ENCODE measurements at places on chromosomes 16 and 17.

GRCh38 chr16:49486400-49486799, 112.8 kb downstream of the C16orf78 start:
- no peak for DNase-seq

GRCh38 chr17:51479303-51479702, 219.0 kb downstream of the UTP18 start:
- DNase-seq = no peak

- DNase-seq = no peak
Measured at GRCh38 chr17:163514-164098, 17.8 kb downstream of the DOC2B start.

DNA sequence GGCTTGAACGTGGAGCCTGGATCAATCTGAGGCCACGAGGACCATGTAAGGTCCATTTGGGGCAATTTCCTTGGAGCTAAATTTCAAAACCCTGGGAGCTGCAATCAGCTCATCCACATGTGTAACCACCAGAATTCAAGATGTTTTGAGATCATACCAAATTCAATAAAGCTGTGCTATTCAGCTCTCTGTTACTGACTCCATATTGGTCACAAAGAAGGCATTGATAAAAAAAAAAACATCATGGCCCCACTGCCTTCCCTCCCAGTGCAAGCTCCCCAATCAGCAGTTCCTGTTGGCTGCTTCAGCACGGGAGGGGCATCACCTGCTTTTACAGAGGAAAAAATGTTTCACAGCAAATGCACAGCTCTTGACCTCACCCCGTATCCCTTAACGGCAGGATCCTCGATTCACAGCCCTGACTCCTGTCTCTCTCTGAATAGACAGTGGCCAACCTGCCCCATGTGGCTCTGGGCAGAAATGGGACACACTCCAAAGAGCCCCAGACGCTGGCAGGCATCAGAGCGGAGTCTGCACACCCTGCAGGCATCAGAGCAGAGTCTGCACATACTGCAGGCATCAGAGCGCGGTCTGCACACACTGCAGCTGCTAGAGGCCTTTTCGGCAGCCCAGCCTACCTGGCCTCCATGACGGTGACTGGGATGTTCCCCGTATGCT, 37.1 kb downstream of the FANCA start:
- no peak for DNase-seq

DNA sequence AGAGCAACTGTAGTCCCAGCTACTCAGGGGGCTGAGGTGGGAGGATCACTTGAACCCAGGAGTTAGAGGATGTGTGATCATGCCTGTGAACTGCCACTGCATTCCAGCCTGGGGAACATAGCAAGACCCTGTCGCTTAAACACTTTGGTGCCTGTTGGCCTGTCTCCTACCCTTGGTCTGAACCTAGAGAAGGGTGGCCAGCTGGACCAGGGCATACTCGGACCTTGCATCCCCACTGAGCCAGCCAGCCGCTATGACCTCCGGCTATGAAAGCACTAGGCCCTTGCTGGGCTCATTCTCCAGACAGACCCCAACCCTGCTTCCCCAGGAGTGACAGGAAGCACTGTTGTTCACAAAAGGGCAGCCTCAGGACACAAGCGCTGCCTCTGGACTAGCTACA, 4.6 kb downstream of the IFT20 start:
- DNase-seq = no peak

DNA sequence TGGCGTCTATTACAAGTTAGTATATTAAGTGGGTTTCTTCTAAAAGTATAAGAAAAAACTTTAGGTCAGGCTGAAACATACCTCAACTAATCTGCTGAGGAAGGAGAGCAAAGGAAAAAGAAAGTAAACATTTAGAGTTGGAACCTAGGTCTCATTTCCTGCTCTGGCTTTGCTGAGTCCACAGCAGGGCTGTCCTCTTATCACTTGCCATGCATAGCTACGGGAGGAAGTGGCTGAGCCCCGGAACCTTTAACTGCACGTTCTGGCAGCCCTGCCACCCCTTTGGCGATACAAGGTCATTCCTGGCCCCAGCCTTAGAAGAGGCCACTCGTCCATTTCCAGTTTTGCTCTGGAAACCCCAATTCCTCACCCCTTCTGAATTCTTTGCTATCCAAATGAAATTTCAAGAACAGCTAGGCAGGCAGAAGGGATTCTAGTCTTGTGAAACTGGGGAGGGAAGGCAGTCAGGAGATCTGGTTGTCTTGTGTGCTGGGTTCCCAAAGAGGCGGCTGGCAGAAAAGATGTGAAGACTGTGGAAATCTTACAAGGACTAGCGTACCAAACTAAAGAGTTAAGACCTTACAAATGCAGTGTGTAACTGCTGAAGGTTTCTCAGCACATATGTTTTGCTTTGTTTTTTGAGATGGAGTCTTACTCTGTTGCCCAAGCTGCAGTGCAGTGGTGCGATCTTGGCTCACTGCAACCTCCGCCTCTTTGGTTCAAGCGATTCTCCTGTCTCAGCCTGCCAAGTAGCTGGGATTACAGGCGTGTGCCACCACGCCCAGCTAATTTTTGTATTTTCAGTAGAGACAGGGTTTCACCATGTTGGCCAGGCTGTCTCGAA, 19.1 kb downstream of the WIPI1 start:
- peak; percentile 71 for DNase-seq

- no peak for DNase-seq
Measured at GRCh38 chr16:70694088-70694867, 8.4 kb upstream of the MTSS2 start.

- DNase-seq = no peak
Measured at GRCh38 chr17:28141773-28142172, 99.3 kb downstream of the NLK start.

- DNase-seq = no peak
Measured at GRCh38 chr16:56353054-56353921, 72.1 kb downstream of the AMFR start.

- DNase-seq = no peak
Measured at GRCh38 chr16:3065069-3065741, at the start of gene IL32. Gene IL32, plus strand, starts transcription at chr16:3065640. Its CDS starts 172 bp downstream, at chr16:3065812.

DNA sequence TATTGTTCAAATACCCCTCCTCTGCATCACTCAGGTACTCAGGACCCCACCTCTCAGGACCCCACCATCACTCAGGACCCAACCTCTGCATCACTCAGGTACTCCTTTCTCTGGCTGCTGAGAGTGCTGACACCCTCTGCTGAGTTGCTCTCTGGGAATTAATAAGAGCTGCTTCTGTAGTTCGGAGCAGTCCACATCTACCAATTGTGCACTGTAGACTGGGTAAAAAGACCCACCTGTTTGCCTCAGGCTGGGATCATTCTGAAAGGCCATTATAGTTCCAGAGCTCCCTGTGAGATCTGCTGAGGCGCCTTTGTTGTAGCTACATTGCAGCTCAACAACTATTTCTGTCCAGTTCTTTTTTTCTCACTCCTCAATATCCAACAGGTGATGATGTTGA, 276.3 kb upstream of the MYOCD start:
- DNase-seq = no peak

DNA sequence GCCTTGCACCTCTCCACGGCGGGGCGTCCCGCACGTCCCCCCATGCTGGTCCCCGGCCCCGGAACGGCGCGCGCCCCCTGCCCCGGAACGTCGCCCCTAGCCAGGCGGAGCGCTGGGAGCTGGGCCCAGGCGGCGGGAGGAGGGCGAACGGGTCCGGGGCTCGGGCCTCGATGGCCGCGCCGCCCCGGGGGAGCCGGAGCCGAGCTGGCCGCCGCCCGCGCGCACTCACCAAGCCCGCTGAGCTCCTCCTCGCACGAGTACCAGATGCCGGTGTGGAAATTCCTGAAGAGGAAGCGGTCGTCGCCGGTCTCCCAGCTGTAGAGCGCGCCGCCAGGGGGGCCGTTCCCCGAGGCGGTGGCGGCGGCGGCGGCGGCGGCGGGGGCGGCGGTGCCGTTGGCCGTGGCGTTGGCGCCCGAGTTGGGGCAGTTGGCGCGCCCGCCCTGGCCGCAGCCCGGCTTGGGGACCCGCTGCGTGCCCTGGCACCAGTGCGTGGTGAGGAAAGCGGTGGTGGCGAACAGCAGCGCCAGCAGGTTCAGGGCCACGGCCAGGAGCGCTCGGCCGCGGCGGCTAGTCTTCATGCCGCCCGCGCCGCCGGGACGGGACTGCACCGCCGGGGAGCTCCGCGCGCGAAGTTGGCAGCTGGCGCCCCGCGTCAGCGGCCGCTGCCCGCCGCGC, 530 bp downstream of the GSG1L start:
- peak; percentile 50 for DNase-seq

GRCh38 chr16:53598511-53599275, 95.7 kb upstream of the AKTIP start:
- DNase-seq = no peak

- DNase-seq = no peak
Measured at GRCh38 chr17:37322106-37322505, 53.7 kb upstream of the C17orf78 start.

DNA sequence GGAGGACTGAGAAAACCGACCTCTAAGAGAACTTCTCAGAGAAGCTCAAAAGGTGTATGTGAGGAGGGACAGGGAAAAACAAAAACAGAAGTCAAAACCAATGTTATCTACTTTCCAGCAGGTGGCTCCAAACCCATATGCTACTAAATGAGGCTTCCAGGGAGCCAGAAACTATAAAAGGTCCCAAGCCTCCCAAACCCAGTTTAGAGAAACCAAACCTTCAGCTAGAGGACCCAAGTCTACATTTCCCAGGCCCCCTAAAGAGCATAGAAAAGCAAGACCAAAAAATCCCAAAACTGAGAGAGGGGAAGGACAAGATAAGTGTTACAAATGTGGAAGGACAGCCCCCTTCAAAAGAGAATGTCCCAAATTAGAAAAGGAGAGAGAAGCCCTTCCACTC, 3.7 kb downstream of the HPR start:
- DNase-seq = peak; percentile 60

GRCh38 chr17:62565817-62566216, 61.7 kb upstream of the MRC2 start:
- DNase-seq = no peak

DNA sequence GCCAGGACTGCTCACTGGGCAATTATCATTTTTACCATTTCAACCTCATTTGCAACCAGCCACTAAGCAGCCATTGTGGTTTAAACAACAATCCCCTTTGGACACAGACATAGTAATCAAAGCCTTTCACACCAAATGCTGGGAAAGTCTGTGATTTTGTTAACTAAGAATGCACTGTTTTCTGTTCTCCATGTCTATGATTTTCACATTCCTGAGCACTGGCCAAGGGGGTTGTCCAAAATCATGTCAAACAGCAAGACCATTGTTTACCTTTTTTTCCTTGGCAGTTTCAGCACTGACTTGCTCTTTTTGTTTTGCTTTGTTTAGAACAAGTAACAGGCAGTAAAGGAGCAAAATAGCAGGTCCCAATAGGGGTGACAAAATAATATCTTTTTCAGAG, 106.3 kb upstream of the SIAH1 start:
- no peak for DNase-seq

GRCh38 chr17:8614988-8615387, 15.5 kb downstream of the MYH10 start:
- DNase-seq = no peak

DNA sequence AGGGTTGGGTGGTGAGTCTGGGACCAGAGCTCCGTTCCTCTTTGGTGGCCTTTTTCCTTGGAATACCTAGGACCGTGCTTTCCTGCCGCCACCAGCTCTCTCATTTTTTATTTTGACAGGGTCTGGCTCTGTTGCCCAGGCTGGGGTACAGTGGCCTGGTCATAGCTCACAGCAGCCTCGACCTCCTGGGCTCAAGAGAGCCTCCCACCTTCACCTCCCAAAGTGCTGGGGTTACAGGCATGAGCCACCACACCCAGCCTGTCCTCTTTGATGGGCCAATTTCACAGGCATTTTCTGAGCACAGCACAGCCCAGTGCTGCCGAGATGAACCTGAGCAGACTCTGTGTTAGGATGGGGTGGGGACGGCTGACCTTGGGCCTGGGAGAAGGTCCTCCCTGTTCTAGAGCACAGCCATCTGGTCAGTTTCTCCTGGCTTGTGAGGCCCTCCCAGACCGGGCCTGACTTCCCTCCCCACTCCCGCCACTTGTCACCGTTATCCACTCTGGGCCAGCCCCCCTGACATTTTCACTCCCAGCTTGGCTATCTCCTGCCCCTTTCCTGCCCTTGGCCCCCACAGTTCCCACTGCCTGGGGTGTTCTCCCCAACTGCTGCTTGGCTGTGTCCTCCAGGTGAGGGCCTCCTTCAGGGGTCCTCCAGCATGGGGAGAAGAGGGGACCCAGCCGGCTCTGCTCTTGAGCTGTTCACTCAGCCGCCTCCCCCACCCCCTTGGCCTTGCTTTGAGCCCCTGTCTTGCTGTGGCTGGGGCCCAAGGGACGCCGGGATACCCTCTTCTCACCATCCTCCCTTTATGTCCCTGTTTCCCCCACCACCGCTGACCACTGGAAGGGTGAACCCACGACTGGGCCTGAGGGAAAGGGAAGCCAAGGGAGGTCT, 5.0 kb downstream of the ADCY7 start:
- DNase-seq = no peak

- no peak for DNase-seq
Measured at GRCh38 chr17:33260638-33261037, 32.5 kb downstream of the ASIC2 start.

- no peak for DNase-seq
Measured at GRCh38 chr17:9090641-9091096, 69.4 kb downstream of the NTN1 start.

- no peak for DNase-seq
Measured at GRCh38 chr16:314795-315299, 31.9 kb downstream of the PDIA2 start.

DNA sequence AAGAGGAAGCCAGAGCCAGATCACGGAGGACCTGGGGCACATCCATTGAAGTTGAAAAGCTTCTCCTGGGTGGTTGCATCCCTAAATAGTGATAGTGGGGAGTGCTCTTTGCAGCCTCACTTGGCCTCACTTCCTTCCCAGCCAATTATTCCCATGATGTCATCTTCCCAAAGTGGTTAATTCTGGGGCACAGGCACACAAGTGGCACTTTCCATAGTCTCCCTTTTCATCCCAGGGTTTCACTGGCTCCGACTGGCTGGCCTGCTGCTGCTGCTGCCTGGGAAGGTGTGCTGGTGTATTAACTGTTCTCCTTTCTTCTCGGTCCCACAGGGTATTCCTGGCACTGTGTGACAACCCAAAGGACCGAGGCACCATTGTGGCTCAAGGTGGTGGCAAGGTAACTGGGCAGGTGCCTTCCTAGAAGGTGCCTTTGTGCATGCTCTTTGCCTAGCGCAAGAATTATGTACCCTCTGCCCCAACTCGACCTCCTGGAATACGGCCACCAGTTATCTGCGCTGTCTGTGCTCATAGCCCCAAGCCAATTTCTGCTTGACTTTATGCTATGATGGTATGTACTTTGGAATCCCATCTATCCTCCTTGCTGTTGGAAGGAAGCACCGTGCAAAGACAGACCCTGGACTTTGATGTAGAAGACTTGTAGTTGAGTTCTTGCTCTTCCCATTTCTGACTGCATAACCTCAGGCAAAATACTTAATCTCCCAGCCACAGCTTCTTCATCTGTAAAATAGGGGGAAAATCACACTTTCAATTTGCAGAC, 18.4 kb downstream of the SLC35G3 start:
- DNase-seq = no peak

GRCh38 chr16:51012396-51012795, 138.7 kb downstream of the SALL1 start:
- DNase-seq = no peak
